Iris pigment epithelial cell (primary cell): ENCODE measurements at places on chromosomes 3 and 15.
A peak's percentile ranks its signal among the peaks of the same experiment; 100 is the strongest.

DNA sequence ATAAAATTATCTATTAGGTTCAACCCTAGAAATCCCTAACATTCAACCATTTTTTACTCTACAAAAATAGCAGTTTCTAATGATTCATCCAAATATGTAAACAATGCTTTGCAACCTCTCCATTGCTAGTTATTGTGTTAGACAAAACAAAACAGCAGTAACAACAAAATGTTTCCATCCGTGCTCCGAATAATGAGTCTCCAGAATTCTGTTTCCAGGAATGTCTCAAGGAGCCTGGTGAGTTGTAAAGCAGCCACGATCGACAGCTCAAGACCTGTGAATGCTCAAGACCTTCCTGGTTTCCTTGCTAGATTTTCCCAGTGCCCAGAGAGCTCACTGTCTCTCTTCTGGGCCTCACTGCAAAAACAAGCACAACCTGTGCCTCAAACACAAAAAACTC lies 49.9 kb downstream of the CHRD start:
- no peak for DNase-seq

GRCh38 chr15:101536166-101536874 lies 46.8 kb upstream of the PCSK6 start:
- DNase-seq: no peak

DNA sequence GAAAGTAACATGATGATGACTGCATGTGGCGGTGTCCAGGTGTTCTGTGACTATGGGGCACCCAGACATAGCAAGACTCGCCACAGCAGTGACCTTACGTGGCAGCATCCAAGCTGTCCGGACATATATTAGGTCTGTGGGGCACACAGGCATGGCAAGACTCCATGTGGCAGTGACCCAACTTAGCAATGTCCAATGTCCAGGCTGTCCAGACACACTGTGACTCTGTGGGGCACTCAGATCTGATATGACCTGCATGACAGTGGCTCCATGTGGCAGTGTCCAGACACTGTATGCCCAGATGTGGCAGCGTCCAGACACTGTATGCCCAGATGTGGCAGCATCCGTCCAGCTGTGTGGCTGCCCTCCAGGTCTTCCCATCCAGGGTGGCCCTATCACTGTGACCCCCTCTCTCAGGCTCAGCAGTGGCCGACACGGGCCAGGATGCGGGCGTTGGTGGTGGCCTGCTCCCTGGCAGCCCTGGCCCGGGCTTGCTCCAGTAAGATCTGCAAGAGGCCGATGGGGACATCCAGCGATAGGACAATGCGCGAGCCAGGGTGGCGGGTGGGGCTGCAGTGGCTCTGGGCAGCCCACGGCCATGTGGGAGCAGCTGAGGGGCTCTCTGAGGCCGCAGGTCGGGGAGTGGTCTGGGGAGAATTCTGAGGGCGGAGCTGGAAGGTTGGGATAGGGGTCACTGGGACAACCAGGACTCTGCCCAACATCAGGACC lies 1.1 kb downstream of the UCN2 start:
- DNase-seq: no peak

- no peak for DNase-seq
These were observed 4.1 kb downstream of the CCDC191 start for GRCh38 chr3:114052216-114052615.

DNA sequence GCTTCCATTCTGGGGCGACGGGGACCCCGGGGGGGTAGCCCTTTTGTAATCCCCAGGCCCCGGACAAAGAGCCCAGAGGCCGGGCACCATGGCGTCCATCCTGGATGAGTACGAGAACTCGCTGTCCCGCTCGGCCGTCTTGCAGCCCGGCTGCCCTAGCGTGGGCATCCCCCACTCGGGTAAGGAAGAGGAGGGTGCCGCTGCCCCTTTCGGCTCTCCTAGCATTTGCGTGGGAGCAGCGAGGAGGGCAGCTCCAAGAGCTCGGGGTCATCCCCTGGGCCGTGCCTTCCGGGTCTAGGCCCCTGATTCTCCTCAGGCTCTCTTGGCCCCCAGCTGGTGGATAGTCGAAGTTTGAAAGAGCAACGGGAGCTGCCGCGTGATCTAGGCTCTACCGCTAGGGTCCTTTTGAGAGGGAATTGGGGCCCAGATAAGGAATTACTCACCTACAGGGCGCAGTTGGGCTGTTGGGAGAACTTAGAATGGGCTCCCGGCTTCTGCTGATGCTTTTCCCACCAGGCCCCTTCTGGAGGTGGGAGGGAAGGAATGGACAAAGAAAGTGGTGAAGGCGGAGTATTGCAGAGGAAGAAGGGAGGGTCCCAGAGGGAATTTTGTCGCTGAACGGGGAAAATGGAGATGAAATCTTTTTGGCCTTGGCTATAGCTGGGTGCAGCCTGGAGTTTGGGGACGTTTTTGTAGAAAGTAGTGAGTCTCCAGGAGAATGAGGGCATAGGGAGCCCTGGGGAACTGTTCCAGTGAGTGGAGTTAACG lies 615 bp downstream of the VPS18 start:
- DNase-seq: peak; percentile 80

- DNase-seq: peak; percentile 17
These were observed 135.4 kb downstream of the PDE8A start for GRCh38 chr15:85116925-85117646.

- DNase-seq: peak; percentile 94
These were observed 128.2 kb downstream of the SUCLG2 start for GRCh38 chr3:67526246-67526645.

DNA sequence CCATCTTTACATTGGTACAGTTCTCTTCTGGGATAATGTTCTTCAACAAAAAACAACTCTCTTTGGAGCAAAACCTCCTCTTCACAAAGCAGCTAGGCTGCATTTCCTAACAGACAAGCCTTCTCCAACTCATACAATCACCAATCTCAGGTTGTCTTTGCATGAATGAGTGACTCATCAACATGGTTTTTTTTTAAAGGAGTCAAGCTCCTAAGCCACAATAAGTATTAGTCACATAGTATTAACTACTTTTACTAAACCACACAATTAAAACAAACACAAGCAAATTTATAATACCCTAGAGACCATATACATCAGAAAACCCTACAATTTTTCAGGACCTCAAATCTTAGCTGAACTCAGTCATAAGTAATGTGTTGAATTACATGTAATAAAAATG lies 137.4 kb downstream of the TBC1D5 start:
- peak; percentile 88 for DNase-seq

DNA sequence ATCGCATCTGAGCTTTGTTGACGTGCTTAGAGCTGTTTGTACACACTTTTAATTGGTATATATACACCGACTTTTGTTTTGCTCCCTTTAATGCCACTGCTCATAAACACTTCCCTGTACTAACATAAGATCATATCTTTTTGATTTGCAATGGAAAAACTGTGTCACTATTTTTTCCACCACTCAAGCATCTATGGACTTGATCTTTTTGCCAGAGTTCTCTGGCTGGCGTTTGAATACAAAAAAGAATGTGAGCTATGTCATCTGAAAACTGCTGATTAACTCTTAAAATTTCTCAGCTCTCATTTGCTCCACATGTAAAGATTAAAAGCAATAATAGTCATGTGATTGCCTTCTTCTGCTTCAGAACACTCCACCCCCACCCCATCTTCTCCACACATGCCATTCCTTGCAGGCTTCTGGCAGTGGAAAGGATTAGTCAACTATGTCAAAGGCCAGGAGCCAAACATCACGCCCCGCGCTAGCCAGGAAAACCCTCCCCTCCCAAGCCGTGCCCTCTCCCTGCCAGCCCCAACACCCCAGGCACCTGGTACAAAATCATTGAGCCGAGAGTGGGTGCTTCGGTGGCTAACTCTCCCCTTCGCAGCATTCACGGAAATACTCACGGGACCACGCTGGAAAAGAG lies 123.4 kb upstream of the MEF2A start:
- DNase-seq: peak; percentile 90
